ENCODE measurements at places on chromosomes 1 and 21.

DNA sequence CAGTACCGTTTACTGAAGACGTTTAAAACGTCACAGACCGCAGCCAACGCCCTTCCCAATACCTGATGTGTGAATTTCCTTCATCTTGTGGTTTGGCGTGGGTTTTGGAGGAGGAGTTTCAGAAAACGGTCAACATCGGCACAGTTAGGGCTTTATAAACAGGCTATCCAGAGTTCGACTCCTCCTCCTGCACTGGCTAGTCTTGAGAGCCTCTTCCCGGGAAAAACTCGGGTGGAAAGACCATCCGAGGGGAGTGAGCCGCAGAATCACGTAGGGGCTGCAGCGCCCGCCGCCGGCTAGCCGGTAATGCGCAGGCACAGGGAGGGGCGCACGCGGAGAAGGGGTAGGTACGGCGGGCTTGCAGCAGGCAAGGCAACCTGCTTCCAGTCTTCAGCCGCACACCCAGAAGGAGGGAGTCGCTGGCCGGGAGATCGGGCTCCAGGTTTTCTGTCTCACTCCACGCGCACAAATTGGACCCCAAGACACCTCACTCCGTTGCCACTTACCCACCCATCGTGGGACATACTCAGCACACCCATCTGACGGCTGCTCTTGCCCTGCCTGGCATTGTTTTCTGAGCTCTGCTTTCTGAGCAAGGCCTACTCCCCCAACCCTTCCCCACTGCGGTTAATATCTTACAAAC, 25.4 kb downstream of the SLC19A2 start:
- no peak for DNase-seq

DNA sequence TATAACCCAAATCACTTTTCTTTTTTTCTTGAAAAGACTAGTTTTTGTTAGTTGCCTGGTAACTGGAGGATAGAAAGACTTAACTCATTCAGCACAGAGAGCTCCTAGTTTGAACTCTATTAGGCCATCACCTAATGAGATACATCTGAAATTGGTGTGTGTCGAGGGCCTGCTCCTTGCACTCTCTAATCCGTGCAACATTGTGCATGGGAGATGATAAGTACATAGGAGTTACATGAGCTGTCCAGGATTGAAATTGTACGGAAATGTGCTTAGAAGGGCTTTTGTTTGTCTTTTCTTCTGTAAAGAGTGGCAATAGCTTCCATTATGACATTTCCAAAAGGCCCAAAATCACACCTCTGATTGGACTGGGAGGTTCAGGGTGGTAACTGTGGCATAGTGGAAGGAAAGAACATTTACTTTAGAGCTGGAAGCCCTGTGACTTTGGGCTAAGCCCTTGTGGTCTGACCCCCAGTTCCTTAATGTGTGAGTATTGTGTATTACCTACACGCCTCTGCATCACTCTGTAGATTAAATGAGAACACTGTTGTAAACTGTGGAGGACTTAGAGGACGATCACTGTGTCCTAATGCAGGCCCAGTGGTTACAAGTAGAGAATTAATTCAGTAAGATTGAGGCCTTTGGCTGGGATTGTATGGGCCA, 71.2 kb downstream of the FGGY start:
- DNase-seq: no peak

GRCh38 chr1:224615861-224616755, at the start of gene CNIH3:
TSS of gene CNIH3 (plus strand) at chr1:224616317. CDS start at chr1:224617175, 858 bp downstream.
- peak; percentile 56 for DNase-seq

GRCh38 chr1:36879613-36880012, 154.7 kb downstream of the GRIK3 start:
- DNase-seq: no peak

DNA sequence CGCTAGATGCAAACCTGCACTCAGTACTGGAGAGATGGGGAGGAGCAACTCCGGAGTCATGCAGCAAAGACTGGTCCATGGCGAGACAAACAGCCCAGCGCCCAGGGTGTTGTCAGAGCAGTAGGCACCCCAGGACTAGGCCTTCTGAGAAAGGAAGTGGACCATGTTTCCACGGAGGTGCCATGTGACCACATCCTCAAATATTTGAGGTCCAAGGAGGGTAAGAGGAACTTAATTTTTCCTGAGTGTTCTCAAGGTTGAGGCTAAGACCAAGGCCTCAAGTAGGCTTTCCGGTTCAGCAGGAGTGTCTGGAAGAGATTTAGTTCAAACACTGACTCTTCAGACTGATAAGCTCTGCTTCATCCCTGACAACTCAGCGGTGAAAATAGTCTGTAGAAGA, 186.2 kb downstream of the RHOU start:
- peak; percentile 57 for DNase-seq

Measured in muscle of leg (tissue), 16 donors.